ENCODE measurements at places on chromosomes 7 and 10.

DNA sequence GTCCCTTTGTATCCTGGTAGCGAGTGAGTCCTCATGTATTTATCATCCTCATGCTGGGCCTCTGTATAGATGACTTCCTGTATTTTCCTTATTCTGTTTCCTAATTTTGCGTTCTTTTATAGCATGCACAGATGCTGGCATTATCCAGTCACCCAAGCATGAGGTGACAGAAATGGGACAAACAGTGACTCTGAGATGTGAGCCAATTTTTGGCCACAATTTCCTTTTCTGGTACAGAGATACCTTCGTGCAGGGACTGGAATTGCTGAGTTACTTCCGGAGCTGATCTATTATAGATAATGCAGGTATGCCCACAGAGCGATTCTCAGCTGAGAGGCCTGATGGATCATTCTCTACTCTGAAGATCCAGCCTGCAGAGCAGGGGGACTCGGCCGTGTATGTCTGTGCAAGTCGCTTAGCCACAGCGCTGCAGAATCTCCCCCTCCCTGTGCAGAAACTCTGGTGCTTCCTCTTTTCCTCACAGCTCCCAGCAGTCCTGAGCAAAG lies 183.1 kb upstream of the PRSS58 start:
- DNase-seq: no peak

DNA sequence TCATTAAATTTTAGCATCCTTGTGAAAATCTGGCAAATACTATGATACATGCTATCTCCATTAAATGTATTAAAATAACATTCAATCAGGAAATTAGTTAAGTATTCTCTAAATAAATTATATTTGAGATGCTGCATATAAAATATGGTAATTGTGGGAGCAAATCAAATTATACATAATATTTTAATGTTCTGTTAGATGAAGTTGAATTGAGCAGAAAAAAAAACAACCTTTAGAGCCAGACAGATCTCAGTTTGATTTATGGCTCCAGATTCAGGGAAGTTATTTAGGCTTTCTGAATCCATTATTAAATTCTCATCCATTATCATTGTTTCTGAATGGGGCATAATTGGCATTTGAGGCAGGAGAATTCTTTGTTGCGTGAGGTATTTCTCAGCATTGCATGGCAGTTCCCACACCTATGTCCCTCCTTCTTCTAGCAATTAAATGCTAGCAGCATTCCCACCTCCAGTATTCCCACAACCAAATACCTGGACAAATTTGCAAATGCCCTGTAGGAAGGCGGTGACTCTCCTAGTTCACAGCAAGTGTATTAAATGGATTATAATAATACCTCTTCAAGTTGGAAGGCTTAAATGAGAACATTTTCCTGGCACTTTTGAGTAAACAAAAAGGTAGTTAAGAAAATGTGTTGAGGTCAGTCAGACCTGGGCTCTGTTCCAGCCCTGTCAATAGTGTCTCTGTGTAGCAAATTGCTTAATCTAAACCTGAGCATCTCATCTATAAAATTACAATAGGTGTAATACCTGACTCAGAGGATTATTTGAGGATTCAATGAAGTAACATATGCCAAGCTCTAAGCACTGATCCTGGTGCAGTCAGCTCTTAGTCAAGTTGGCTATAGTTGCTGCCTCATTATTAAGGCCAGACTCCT lies 108.9 kb downstream of the RNLS start:
- no peak for DNase-seq

DNA sequence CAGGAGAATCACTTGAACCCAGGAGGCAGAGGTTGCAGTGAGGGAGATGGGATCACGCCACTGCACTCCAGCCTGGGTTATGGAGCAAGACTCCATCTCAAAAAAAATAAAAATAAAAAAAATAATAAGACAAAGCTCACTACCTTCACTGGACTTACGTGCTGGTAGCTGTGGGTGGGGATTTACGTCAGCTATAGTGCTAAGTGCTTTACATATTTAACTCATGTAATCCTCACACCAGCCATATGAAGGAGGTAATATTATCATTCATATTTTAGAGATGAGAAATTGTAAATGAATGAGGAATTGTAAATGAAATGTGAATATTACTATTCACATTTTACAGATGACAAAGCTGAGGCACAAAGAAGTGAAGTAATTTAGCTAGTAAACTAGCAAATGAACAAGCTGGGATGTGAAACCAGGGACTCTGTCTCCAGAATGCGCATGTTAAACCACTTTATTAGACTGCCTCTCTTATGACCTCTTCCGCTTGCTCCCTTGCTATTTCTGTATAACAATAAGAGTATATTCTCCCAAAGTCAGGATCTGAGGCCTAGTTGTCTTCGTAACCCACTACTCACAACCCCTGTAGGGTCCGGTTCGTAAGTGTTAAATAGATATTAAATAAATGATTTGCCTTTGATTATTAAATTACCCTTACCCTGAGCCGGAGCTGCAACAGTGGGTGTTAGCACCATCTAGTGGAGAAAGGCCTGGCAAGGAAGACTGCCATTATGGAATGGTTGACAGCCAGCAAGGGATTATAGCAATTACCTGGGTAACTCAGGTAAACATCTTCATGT lies 70.2 kb downstream of the HTR7 start:
- DNase-seq: peak; percentile 37

GRCh38 chr7:8443576-8444467 lies 10.4 kb downstream of the NXPH1 start:
- DNase-seq: no peak

- peak; percentile 16 for DNase-seq
Measured at GRCh38 chr7:156064971-156065386, 252.7 kb upstream of the SHH start.

- no peak for DNase-seq
Measured at GRCh38 chr10:88028072-88028471, 164.6 kb downstream of the PTEN start.

GRCh38 chr7:137816696-137817320 lies 30.0 kb downstream of the DGKI start:
- DNase-seq: no peak

GRCh38 chr7:87060288-87060537 lies 759 bp upstream of the ELAPOR2 start:
- no peak for DNase-seq

GRCh38 chr10:67262675-67263074 lies 336.8 kb downstream of the LRRTM3 start:
- DNase-seq: no peak

DNA sequence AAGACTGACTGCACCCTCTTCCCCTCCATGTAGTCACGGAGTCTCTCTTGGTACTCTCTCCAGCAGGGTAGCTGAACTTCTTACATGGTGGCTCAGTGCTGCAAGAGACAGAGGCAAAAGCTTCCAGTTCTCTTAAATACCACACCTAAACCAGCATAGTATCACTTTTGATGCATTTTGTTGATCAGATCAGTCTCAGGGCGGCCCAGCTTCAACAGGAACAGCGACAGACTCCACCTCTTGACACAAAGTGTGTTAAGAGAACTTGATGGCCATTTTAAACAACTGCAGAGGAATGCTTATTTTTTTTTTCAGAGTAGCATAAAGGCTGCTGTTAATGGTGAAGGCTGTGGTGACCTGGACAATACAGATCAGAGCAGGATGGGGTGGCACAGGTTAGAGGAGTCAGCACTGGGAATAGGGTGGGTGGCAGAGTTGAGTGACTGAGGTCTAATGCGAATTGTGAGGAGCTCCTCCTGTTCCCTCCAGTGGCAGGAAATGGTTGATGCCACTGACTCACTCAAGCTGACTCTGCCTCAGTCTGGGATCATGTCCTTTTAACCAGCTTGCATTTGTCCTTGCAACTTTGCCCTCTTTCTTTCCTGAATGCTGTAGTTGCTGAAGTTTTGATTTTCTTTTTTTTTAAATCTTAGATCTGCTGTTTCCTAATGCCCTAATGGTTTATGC lies 17.3 kb downstream of the MGAM start:
- DNase-seq: peak; percentile 47

GRCh38 chr7:37577412-37577811 lies 106.2 kb upstream of the GPR141 start:
- DNase-seq: no peak

DNA sequence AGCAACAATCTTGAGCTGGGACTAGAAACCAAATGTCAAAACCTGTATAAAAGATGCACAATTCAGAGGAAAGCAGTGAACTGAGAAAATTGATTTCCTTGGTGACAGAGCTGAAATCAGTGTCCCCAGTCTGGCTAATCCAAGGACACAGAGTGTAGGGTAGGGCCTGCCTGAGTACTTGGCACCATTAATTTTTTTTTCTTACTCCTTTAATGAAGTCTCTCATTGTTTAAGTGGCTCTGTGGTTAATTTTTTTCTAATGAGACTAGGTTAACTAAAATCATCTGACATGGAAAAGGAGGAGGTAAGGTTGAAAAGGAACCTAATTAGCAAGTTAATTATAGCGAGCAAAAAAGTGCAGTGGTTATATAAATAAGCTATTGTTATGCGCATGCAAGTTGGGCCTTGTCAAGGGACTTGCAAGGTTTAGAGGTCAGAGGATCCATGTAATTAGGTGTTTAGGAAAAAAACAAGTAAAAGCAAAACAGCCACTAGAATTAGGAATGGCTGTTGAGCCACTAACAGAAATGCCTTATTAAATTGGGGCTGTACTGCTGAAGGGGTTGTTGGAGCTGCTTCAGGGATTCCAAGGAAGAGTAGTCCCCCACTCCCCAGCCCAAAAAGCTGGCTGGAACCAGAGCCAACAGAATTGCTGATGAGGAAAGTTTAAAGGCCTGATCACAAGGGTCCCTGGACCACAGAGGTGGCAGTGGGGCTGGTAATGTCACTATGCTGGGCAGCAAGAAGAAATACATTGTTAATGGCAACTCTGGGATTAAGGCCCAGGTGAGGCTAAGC lies 58.9 kb upstream of the STRIP2 start:
- no peak for DNase-seq

- no peak for DNase-seq
Measured at GRCh38 chr7:154911411-154911810, 91.5 kb downstream of the PAXIP1 start.

DNA sequence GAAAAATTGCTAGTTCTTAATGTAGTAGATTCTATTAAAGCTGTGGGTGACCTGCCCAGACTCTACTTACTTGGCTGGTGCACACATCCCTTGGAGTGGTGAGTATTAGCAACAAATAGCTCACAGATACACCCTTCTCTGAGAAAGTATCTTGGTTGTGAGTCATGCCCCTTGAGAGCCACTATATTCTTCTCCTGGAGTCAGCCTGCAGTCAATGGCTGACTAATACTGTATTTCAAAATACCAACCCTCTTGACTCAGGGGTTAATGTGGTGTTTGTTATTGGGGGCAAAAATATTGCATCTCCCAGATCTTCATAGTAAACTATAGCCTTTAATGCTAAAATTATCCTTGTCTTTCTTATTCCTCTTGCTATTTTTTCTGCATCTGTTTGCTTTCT lies 354.9 kb downstream of the BMPER start:
- DNase-seq: peak; percentile 90

GRCh38 chr10:4217653-4218052 lies 432.6 kb upstream of the KLF6 start:
- no peak for DNase-seq

DNA sequence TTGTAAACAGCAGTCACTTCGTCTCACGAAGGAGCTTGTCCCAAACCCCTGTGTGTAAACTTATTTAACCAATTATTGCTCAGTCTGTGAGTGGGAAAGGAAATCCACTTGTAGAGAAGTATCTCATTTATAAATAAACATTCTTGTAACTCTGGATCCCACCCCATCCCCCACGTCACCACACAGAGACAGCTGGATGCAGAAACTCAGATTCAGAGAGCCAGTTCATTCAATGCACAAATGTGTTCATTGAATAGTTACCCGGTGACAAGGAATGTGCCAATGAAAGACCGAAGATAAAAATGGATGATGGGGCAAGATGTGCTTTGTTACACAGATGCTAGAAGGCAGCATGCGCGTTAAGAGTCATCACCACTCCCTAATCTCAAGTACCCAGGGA lies 8.3 kb upstream of the OCM start:
- DNase-seq: no peak

- DNase-seq: no peak
Measured at GRCh38 chr7:28114056-28114455, 66.5 kb downstream of the JAZF1 start.

Measured in brain microvascular endothelial cell (primary cell).